Stimulated activated CD4-positive, alpha-beta T cell treated with anti-CD3 and anti-CD28 coated beads, Interleukin-1b, Interleukin-23, amount 100 ng/mL, for 4 hours (primary cell): ENCODE measurements at places on chromosomes 5 and 9.

GRCh38 chr5:31811210-31811609 is 172.3 kb downstream of the PDZD2 start:
- no peak for DNase-seq

DNA sequence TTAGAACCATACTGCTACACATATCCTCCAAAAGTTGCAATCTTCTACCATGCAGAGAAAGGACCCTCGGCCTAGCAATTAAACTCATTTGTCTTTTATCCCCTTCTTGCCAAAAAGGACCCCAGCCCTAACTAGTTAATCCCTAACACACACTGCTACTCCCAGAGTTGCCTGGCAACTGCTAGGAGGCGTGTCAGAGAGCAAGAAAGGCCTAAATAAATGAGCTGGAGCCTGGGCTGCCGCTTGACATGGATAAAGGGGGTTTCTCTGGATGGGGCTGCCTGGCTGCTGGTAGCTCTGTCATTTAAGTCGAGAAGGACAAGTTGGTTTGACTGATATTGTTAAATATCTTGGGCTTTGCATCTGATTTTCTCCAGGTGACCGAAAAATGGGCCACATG is 194.8 kb downstream of the CRB2 start:
- no peak for DNase-seq

DNA sequence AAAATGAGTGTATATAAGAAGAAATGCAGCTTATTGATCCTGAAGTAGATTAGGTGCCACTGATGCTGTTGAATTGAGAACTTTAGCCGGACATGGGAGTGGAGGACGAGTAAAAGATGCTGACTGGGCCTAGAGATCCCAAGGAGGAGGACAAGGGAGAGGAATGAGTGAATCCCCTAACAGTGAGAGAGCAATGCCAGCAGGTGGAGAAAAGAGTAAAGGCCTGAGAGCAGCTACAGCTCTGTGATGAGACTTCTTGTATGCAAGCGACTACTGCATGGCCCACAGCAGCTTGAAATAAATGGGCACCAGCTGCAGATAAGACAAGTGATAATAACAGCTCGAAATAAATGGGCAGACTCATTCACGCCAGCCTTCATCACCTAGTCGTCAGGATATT is 44.5 kb upstream of the JMY start:
- no peak for DNase-seq

GRCh38 chr9:642014-642413 is 199.5 kb upstream of the DMRT1 start:
- DNase-seq = no peak

GRCh38 chr5:68754536-68754935 is 339.3 kb upstream of the SLC30A5 start:
- no peak for DNase-seq

DNA sequence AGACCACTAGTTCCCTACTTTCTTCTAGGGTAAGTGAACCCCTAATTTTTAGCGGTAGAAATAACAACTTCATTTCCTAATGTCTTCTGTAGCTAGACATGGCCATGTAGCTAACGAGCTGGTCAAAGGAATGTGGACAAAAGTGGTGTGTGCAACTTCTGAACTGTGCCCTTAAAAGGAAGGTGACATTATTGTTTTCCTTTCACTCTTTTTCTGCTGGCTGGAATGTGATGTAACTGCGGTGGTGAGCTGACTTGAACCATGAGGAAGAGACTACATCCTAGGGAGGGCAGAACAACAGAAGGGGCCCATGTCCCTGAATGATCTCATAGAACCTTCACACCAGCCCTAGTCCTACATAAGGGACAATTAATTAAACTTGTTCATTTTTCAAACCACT is 1.3 kb upstream of the SNX2 start:
- no peak for DNase-seq
